ENCODE measurements at places on chromosomes 5 and 9. TPM values are rescaled to one million over a fixed set of nuclear protein-coding genes. Genes with fewer than 3 reads are reported as not detected.

The EPB41L4B gene
- 11.3 TPM for total RNA-seq

The CCL21 gene
- 11.9 TPM for total RNA-seq

The OBP2A gene
- total RNA-seq = not detected

The ZNF366 gene
- total RNA-seq = 1.1 TPM

The ISL1 gene
- total RNA-seq = 0.30 TPM

The PCDHGC4 gene
- 5.3 TPM for total RNA-seq

The GDNF gene
- 2.7 TPM for total RNA-seq

GRCh38 chr5:72228960-72229359 lies 91.1 kb downstream of the MRPS27 start:
- no peak for DNase-seq

DNA sequence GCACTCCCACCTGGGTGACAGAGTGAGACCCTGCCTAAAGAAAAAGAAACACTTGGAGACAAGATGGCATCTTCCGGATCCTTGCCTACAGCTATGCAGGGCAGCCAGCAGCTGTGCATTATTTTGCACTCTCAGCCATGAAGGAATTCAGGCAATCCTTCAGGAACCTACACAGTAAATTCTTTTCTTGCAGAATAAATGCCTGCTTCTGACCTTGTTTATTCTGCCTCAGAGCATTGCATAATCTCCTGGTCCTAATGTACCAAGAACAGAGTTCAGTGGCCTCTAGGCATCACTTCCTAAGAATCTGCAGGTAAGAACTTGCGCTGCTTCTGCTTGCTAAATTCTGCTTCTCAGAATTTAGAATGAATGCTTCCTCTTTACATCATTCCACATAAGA lies 16.8 kb downstream of the GLDC start:
- no peak for DNase-seq

DNA sequence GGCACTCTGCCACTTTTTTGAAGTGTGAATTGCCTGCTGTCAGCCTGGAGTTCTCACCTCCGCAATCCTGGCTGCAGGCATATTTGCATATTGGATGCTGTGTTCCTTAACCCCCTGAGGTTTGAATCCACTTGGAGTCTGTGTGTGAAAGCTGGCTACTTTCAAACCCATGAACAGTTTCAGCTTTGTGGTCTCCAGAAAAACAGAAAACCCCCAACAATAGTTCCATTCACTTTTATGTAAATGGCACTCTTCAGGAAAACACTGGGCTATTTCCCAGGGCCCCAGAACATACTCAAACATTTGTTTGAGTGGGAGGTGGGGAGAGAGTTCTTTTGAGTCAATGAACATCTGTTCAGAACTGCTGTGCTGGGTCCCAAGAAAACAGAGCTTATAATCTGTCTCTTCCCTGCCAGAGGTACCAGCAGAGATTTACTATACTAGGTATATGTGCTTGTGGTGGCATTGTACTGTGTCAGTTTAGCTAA lies 5.0 kb downstream of the NUDT2 start:
- no peak for DNase-seq

DNA sequence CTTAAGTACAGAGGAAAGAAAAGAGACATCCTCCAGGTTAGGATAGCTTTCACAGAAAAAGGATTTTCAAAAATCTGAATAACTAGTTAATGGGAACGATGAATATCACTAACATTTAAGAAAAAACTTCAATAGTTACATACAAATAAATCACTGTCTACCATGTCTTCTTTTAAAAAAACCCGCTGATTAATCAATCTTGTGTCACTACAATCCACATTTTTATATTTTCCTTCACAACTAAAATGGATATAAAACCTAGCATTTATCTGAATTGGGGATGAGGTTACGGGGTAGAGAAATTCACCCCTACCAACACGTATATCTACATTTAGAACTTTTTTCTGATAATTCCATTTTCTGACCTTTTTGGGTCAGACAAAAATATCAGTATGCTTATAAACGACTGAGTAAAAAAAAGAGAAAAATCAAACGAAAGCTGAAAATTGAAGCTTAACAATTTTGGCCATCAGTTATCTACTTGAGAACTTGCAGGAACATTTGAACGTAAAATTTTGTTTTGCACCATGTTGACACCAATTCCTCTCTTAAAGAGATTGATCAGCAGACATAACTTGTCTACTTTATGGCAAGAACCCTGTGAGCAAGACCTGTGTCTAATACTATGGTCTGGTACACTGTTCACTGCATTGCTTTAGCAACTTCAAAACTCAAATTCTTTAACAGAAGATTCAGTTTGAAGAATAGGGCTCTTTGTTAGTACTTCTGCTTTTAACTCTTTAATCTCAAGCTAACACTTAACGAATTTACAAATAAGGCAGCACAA lies 4.8 kb downstream of the NR3C1 start:
- DNase-seq = peak; percentile 15

DNA sequence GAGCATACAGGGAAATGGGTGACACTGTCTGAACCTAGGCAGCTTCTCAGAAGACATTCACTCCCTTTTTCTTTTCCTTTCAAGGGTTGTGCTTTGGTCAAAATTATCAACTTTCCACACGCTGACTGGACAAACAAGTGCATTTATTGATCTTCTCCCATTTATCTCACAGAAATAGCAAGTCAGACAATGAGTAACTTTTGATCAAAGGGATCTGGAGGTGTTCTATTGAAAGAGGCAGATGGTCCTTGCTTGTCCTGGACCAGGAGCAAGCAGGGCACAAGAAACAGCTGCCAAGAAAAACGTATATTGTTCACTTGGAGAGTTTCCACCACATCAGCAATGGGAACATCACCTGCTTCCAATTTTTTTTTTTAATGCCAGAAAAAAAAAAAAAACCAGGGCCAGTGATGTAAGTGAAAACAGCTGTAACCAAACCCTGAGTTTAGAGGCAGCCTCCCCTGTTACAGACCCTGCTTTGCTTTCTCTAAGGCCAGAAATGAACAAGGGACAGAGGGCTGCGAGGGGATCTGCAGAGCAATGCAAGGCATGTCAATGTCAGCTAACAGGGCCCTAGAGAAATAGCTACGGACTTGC lies 79.8 kb downstream of the NIPSNAP3B start:
- DNase-seq = no peak

DNA sequence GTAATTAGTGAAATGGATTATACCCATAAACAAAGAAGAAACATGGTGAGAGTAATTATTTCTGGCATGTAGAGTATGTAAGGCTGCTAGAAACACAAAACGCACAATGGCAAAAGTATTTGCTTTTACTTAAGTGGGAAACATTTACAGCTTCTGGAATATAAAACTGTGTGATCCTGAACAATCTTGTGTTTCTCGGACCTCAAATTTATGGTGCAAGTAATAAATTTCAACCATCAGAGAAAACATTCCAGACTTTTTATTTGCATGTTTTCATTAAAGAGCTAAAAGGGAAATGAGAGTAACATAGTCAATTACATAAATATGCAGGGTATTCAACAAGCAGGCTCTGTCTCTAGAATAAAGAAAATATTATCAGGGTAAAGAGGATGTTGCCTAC lies 17.2 kb upstream of the PRR16 start:
- DNase-seq = no peak

- DNase-seq = no peak
Observed at GRCh38 chr9:20570087-20570486, 52.2 kb downstream of the MLLT3 start.

DNA sequence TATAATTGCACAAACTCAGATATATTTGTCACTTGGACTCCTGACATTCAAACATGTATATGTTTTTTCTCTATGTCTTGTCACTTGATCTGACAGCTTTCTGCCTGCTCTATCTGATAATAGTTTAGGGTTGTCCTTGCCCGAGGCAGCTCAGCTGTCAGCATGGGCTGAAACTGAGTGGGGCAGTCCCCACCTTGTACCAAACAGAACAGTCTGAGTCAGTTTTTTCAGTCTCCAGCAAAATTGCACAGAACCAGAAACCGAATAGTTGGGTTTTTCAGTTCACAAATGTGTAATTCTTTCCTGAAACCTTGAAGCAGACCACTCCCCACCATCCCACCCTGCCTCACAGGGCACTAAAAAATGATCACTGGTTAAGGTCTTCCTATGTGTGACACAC lies 9.5 kb upstream of the HAND1 start:
- DNase-seq = no peak

DNA sequence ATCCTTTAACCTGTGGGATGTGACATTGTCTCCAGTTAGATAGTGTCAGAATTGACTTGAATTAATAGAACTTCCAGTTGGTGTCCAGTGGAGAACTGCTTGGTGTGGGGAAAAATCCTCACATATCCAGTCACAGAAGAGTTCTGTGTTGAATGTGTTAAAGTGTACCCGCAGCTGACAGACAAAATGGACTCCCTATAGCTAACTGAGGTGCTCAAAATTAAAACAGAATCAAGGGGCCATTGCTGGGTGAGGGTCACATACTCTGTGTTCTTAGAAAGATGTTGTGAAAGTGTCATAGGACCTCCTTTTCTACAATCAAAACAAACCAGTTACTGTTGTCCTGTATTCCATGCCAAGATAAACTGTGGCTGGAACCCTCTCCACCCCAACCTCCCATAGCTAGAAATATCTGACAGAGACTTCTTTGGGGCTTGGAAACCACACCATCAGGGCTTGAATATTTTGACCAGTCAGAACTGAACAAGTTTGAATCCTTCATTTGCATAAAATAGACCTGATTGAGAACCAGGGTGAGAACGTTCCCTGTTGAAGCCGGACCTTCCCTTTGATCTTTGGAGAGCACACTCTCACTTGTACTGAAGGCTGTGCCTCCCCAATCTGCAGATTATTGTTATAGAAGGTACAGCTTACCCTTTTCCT lies 164.0 kb upstream of the ZNF608 start:
- DNase-seq = no peak

DNA sequence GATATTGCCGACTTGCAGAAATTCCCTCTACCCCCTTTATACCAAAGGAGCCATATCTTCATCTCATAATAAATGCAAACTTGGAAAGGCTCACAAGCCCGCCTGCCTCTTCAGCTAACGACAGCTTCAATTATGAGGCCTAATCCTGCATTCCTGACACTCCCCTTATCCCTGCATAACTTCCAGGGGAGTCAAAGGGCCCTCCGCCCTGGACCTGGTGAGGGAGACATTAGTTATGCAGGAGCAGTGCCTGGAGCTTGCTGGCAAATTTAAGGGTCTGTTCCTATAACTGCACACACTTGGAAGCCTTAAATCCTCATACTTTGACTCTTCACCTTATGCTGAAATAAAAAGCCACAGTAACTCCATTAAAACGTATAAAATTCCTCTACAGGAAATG lies 617.9 kb downstream of the BNC2 start:
- no peak for DNase-seq

GRCh38 chr9:111034898-111035539 lies 3.3 kb downstream of the LPAR1 start:
- no peak for DNase-seq

DNA sequence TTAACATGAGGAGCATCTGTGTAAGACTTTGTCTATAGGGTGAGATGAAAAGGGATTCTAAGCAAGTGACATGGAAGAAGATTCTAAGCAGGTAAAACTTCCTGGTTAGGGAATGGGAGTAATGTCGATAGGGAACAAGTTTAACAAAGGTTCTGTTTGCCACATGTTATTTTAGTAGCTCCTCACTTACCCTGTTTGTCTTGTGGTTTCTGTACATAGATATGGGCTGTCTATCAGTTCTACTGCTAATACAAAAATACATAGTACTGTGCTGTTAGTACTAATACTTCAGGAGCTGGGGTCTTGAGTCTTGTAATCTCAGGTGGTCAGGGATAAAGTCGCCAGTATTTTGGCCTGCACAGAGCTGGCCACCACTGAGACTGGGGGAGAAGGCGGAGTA lies 32.9 kb downstream of the RAB24 start:
- no peak for DNase-seq

GRCh38 chr5:170155771-170156170 lies 50.1 kb downstream of the FOXI1 start:
- DNase-seq = no peak

DNA sequence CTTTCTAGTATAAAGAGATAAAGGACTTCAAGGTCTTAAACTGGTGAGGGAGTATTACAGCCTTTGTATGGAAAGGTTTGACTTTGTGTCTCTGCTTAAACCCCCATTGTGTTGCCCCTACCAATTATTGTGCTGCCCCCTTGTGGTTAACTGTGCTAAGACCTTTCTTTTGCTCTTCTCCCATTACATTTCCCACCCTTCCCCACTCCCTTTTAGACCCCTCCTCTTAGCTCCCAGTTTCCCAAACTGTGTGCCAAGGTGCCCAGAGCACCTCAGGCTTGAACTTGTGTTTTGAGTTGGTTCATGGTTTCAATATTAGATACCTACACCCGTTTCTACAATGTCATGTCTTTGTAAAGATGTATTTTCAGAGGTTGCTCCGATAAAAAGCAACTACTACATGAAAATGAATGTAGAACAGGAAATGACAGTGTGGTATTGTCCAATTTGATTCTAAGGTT lies 2.9 kb downstream of the JAK2 start:
- DNase-seq = peak; percentile 35

DNA sequence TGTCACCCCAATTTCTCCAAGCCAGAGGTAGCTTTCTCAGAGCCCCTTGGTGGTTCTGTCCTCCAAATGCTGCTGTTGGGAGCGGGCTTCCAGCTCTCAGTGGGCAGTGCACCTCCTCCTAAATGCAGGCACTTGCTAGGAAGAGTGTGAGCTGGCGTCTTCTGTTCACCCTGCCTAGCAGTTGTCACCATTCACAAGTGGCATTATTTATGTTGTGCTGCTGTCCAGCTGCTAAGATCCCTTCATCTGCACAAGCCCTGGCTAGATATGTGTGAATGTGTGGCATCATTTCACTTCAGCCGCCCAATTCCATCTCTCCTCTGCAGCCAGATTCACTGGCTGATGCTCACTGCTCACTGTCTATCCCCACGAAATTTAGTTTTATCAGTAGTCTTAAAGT lies 43.7 kb downstream of the SLC36A1 start:
- DNase-seq = no peak

DNA sequence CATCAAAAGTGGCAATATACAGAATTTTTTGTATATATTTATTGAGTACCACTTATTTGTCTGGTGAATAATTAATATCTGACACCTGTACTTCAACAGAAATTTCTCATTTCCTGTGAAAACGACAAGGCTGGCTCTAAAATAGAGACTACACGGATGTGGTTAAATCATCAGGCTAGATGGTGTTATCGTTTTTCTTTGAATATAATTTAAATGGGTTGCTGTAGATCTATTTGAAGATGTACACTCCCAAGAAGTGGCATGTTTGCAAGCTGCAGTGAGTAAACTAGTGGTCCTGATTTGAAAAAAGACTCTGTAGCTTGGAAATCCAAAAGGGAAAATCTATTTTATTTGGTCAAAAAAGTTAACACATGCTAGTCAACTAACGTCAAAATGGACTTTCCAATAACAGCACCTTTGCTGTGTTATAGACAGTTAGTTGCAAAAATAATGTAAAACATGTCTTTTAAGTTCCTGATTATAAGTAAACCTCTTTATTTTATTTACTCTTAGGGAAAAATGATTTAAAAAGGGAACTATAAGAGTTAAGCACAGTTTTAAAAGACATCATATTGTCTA lies 13.8 kb downstream of the ST8SIA4 start:
- no peak for DNase-seq

All from skin of body (tissue), 3 donors.